ENCODE measurements at places on chromosomes 13 and 19.

GRCh38 chr13:75079226-75079625 is 402.7 kb downstream of the TBC1D4 start:
- H3K27me3 ChIP-seq: peaks cover 2% of the 10 kb centered on the region
- no peak overlapping the region for H3K4me3 ChIP-seq
- H3K27ac ChIP-seq: no peak overlapping the region
- DNase-seq: no peak
- H3K36me3 ChIP-seq: no peaks in the 10 kb centered on the region
- no peaks in the 10 kb centered on the region for H3K4me1 ChIP-seq

DNA sequence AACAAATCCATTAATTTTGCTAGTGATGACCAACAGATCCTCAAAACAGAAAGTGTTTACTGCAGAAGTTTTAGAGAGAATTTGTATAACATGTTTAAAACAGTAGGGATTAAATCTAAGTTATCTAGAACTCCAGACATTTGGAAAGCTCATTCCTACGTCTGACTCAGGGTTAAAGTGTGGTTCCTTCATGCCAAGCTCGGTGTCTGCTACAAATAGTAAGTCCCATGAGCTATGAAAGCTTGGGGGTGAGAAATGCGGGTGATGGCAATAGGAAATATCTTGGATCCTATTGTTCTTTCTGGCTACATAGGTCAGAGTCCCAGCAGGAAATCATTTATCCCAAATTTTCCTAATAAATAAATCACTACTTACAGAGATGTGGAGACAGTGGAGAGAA is 867.1 kb downstream of the UQCRFS1 start:
- no peaks in the 10 kb centered on the region for H3K4me1 ChIP-seq
- no peaks in the 10 kb centered on the region for H3K36me3 ChIP-seq
- no peak for DNase-seq
- no peaks in the 10 kb centered on the region for H3K27me3 ChIP-seq
- no peak overlapping the region for H3K4me3 ChIP-seq

DNA sequence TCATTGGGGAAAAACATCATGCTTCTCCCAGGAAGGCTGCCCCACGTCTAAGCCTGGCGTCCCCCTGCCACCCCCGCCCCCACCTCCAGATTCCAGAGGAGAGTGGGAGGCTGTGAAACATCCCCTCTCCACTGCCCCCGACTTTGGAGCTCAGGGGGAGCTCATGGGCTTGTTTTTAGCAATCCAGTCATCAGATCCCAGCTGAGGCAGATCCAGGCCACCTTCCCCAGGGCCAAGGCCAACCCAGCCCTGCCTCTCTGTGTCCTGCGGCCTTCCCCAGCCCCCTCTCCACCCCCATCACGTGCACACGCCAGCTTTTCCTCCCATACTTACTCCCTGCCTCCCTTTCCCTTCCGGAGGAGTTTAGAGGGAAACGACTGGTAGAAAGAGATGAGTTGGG is 38.8 kb downstream of the SHISA2 start:
- H3K36me3 ChIP-seq: no peaks in the 10 kb centered on the region
- peaks cover 4% of the 10 kb centered on the region for H3K4me1 ChIP-seq
- H3K27me3 ChIP-seq: no peaks in the 10 kb centered on the region
- H3K27ac ChIP-seq: no peak overlapping the region
- no peak for DNase-seq

GRCh38 chr13:110237875-110238817 is 68.8 kb downstream of the COL4A1 start:
- H3K4me1 ChIP-seq: no peaks in the 10 kb centered on the region
- H3K36me3 ChIP-seq: no peaks in the 10 kb centered on the region
- H3K27ac ChIP-seq: no peak overlapping the region
- no peak overlapping the region for H3K4me3 ChIP-seq

DNA sequence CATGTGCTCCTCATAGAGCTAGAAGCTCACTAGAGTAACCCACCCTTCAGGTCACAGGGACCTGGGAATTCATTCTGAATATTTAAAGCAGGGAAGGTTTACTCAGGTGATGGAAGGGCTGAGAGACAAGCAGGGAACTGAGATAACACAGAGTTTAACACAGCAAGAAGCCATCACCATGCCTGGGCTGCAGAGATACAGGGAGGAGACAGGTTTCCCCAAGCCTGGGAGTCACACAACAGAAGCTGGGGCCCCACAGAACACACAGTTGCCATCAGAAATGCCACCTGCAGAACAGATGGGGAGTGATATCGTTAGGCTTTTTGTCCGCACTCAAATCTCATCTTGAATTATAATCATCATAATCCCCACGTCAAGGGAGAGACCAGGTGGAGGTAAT is 7.9 kb upstream of the CYSLTR2 start:
- peaks cover 11% of the 10 kb centered on the region for H3K4me1 ChIP-seq
- H3K27me3 ChIP-seq: no peaks in the 10 kb centered on the region
- no peak for DNase-seq
- H3K4me3 ChIP-seq: no peak overlapping the region

- H3K4me3 ChIP-seq: no peak overlapping the region
- H3K4me1 ChIP-seq: peaks cover 13% of the 10 kb centered on the region
- H3K27ac ChIP-seq: no peak overlapping the region
- no peaks in the 10 kb centered on the region for H3K36me3 ChIP-seq
Observed at GRCh38 chr13:48125794-48126228, 30.9 kb upstream of the MED4 start.

- no peaks in the 10 kb centered on the region for H3K36me3 ChIP-seq
- H3K4me1 ChIP-seq: no peaks in the 10 kb centered on the region
- no peak for DNase-seq
- H3K27me3 ChIP-seq: no peaks in the 10 kb centered on the region
- no peak overlapping the region for H3K27ac ChIP-seq
Observed at GRCh38 chr13:93169980-93170379, 56.6 kb upstream of the GPC6 start.

GRCh38 chr13:52195401-52195837 is 36.0 kb upstream of the NEK3 start:
- H3K4me1 ChIP-seq: peaks cover 22% of the 10 kb centered on the region
- DNase-seq: peak; percentile 53
- peak overlapping the region; percentile 82 for H3K4me3 ChIP-seq

- H3K4me3 ChIP-seq: peak within 1 kb of the TSS; percentile 87
- H3K27me3 ChIP-seq: no peaks in the 10 kb centered on the region
- DNase-seq: peak; percentile 100
Observed at GRCh38 chr19:58543826-58544590, at the start of gene TRIM28. Gene TRIM28 (plus strand): TSS chr19:58544064. CDS start chr19:58544758, 694 bp downstream.

DNA sequence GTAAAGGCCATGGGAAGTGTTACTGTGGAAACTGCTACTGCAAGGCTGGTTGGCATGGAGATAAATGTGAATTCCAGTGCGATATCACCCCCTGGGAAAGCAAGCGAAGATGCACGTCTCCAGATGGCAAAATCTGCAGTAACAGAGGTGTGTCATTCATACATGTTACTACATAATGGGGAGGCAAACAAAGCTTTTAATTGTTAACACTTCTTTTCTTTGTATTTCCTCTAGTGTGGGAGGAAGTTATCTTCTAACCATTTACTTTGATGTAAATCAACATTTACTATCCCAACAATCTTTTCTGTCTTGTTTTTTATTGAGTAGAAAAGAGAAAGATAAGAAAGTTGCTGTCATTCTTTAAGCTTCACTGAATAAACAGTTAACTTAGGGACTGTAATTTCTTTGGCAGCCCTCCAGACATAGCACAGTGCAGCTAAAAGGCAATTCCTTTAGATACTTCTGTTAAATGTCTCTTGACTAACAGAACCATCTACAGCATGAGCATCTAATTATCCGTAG is 126.9 kb downstream of the ITGBL1 start:
- H3K27me3 ChIP-seq: no peaks in the 10 kb centered on the region
- no peaks in the 10 kb centered on the region for H3K4me1 ChIP-seq
- no peak overlapping the region for H3K4me3 ChIP-seq
- DNase-seq: no peak

DNA sequence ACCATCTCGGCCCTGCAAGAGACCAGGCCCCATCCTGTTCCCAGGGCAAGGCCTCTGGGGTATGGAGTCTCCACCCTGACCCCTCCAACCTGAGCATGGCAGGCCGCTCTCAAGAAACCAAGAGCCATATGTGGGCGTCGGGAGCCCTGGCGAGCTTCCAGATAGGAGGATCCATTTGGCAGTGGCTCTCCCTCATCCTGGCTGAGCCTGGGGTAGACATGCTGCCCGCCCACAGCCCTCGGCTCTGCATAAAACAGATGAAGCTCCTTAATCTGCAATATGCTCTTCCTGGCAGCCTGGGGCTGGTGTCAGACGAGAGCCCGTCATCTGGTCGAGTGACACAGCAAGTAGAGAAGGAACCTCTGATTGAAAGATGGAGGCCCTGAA is 6.1 kb downstream of the ATP13A1 start:
- H3K4me3 ChIP-seq: no peak overlapping the region
- no peak for DNase-seq
- no peak overlapping the region for H3K27ac ChIP-seq

- H3K4me3 ChIP-seq: no peak overlapping the region
- H3K36me3 ChIP-seq: no peaks in the 10 kb centered on the region
- no peak for DNase-seq
- no peak overlapping the region for H3K27ac ChIP-seq
- no peaks in the 10 kb centered on the region for H3K27me3 ChIP-seq
- peaks cover 5% of the 10 kb centered on the region for H3K4me1 ChIP-seq
Observed at GRCh38 chr19:12996406-12997094, 1.3 kb downstream of the NFIX start.

DNA sequence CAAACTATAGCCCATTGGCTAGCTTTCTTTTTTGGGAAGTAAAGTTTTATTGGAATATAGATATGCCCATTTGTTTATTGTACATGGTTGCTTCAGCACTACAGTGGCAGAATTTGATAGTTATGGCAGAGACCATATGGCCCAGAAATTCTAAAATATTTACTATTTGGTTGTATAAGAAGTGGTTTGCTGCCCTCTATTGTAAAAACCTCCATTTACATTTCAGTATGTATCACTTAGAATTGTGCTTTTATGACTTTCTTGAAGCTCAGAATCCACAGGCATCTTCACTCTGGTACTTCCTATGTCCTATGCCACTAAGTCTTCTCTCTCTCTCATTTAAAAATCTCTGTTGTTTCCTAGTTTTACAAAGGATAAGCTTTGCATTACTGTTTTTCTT is 37.7 kb downstream of the DLEU7 start:
- H3K27me3 ChIP-seq: no peaks in the 10 kb centered on the region
- no peaks in the 10 kb centered on the region for H3K36me3 ChIP-seq
- DNase-seq: no peak
- H3K4me1 ChIP-seq: peaks cover 6% of the 10 kb centered on the region

DNA sequence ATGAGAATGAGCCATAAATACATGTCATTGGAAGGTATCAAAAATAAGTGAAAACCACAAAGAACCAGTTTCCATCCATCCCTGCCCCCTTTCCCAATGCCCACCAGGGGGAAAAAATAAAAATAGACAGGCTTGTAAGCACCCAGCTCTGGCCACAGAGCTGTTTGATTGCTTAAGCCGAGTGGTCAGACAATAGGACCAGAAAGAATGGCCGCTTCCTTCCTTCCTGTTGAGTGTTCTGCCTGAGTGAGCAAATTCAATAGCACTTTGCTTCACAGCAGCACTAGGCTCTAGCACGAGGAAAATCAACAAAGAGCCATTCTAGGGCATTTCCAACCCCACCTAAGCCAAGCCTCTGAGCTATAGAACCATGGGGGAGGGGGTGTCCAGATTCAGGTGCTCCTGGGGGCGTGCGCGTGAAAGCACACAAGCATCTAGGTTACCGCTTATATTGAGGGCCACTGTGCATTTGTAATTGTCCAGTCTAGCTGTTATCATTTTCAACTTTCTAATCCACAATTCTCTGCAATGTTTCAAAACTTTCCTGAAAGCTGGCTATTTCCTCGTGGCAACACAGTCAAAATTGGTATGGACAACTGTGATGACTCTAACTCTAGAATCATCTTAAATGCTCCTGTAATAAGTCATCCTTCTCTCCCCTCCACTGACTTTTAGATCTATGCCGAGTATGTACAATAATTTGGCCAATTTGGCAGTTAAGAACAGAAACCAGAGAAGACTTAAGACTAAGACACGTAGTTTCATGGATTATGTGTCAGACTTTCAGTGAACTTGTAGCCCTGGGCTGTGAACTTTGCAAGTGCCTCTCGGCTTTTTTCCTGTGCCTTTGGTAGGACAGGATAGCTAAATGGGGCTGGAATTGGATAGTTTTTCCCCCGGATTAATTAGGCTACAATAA is 64.3 kb downstream of the SPRY2 start:
- no peaks in the 10 kb centered on the region for H3K4me1 ChIP-seq
- H3K36me3 ChIP-seq: no peaks in the 10 kb centered on the region
- H3K4me3 ChIP-seq: no peak overlapping the region
- no peak overlapping the region for H3K27ac ChIP-seq
- no peak for DNase-seq
- no peaks in the 10 kb centered on the region for H3K27me3 ChIP-seq

DNA sequence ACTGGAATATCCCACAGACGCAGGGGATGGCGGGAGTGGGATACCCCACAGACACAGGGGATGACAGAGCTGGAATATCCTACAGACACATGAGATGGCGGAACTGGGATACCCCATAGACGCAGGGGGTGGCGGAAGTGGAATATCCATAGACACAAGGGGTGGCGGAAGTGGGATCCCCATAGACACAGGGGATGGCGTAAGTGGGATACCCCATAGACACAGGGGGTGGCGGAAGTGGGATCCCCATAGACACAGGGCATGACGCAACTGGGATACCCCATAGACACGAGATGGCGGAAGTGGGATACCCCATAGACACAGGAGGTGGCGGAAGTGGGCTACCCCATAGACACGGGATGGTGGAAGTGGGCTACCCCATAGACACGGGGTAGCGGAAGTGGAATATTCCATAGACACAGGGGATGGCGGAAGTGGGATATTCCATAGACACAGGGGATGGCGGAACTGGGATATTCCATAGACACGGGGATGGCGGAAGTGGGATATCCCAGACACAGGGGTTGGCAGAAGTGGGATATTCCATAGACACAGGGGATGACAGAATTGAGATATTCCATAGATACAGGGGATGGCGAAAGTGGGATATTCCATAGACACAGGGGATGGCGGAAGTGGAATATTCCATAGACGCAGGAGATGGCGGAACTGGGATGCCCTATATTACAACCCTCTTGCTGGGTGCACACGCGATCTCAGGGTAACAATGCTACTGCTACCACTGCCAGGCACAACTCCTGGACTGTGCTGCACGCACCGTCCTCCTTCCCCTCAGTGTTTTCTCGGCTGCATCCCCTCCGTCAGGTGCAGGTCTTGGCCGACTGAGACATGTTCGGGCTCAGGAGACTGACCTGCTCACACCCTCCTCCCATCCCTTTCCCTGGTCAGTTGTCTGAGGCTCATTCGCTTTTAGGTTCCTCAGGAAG is 28.1 kb downstream of the ZNF787 start:
- no peaks in the 10 kb centered on the region for H3K27me3 ChIP-seq
- DNase-seq: no peak
- H3K27ac ChIP-seq: no peak overlapping the region
- H3K36me3 ChIP-seq: no peaks in the 10 kb centered on the region
- H3K4me1 ChIP-seq: peaks cover 5% of the 10 kb centered on the region
- no peak overlapping the region for H3K4me3 ChIP-seq

Data from CD4-positive, alpha-beta memory T cell (primary cell).